ENCODE measurements at places on chromosomes 4 and X. TPM values are rescaled to one million over a fixed set of nuclear protein-coding genes. Genes with fewer than 3 reads are reported as not detected.

DNA sequence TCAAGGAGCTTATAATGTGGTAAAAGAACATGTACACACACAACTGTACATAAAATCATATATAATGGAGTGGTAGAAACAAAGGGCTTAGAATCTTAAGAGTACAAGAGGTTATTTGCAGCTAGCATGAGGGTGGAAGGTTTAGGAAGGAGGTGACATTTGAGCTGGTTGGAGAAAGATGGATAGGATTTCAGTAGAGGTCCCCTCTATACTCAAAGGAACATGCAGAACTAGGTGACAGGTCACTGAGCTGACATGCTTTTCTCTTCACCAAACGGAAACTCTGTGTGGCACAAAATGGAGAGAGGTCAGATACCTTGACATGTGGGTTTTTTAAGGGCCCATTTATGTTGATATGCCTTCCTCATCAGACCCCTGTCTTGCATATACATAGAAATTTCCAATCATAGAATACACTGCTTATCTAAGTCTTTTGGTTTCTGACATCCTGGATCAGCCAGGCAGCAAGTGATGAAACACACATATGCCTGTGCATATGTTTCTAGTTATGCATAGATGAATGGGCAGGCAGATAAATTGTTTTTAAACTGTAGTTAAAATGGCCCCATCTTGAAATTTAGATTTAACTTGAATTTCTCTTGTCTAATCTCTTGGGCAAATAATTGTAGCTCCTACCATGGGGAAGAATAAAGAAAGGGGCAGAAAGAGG lies 29.3 kb downstream of the CLCN5 start:
- H3K4me1 ChIP-seq: no peaks in the 10 kb centered on the region
- no peaks in the 10 kb centered on the region for H3K27me3 ChIP-seq
- no peak for DNase-seq

- no peak overlapping the region for H3K27ac ChIP-seq
- no peaks in the 10 kb centered on the region for H3K27me3 ChIP-seq
- H3K4me1 ChIP-seq: peaks cover 27% of the 10 kb centered on the region
- no peak overlapping the region for H3K4me3 ChIP-seq
- no peak for DNase-seq
These were observed 112.3 kb downstream of the KLHL8 start for GRCh38 chr4:87108142-87108546.

- DNase-seq: no peak
- no peaks in the 10 kb centered on the region for H3K27me3 ChIP-seq
- H3K4me1 ChIP-seq: peaks cover 8% of the 10 kb centered on the region
- no peak overlapping the region for H3K27ac ChIP-seq
These were observed 34.6 kb downstream of the EFHC2 start for GRCh38 chrX:44308869-44309268.

DNA sequence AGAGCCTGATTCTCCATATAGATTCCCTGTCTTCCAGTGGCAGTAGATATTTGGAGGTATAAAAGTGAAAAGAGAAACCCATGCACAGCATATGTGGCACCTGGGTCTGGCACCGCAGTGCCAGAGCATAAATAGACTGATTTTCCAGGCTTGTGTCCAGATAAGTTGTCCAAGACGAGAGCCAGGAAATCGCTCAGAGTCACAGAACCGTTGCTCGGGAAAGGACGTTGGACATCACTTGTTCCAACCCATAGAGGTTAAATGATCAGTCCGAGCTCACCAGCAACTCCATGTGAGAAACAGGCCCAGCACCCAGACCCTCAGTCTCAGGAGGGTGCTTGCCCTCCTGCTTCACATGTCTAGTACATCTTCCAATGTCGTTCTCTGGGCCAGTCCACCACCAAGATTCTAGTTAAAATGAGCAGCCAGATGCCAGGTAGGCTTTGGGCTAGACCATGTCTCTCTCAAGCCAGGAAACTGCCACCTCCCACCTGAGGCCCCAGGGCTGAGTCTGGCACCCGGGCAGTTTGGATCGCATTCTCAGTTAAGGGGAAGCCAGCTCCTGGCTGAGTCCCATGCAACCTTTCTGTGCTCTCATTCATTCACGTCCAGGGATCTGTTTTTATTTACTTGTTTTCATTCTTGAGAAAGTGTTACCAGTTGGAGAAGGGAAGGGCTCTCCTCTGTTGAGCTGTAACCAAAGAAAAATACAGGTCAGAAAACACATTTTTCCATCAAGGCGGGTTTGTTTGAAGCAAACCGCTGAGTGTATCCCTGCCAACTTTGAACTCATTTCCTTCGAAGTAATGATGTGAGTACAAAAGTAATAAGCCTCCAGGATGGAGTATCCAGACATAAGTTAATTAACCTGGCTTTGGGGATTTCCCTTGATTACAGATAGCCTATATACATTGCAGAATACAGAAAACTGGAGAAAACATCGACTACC lies 91.7 kb downstream of the PHOX2B start:
- DNase-seq: no peak
- H3K27me3 ChIP-seq: peaks cover 11% of the 10 kb centered on the region
- H3K4me3 ChIP-seq: no peak overlapping the region
- no peak overlapping the region for H3K27ac ChIP-seq
- no peaks in the 10 kb centered on the region for H3K4me1 ChIP-seq

GPRASP1 gene
- 3.9 TPM for total RNA-seq

GRCh38 chr4:75733369-75733768 lies 9.0 kb downstream of the USO1 start:
- peaks cover 34% of the 10 kb centered on the region for H3K4me1 ChIP-seq
- H3K27ac ChIP-seq: no peak overlapping the region
- peaks cover 25% of the 10 kb centered on the region for H3K36me3 ChIP-seq
- no peak for DNase-seq
- H3K27me3 ChIP-seq: no peaks in the 10 kb centered on the region
- H3K4me3 ChIP-seq: no peak overlapping the region

DNA sequence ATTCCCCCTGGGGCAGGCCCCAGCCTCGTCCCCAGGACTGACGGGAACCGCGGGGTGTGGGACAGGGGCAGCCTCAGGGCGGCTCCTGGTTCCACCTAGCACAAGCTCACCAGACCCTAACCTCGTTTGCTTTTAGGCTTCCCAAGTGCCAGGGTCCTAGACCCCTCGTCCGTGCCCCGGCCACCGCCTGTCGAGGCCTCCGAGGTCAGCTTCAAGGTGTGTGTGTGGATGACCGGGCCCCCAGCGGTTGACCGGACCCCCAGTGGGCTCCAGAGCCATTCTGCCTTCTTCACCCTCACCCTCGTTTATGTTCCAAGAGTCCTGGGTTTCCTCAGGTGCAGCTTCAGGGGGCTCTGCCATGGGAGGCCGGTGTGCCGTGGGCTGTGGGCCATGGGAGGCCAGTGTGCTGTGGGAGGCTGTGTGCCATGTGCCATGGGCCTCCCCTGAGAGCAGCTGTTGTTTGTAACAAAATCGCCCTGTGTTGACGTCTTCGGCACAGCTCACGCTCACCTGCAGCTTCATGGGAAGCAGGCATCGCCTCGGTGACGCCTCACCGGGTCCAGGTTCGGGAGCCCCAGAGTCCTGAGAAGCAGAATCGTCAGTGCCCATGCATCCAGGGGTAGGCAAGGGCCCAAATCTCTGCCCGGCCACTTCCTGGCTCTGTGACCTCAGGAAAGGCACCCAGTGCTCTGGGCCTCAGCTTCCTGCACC lies 43.0 kb upstream of the HMX1 start:
- H3K36me3 ChIP-seq: no peaks in the 10 kb centered on the region
- H3K4me1 ChIP-seq: no peaks in the 10 kb centered on the region

DNA sequence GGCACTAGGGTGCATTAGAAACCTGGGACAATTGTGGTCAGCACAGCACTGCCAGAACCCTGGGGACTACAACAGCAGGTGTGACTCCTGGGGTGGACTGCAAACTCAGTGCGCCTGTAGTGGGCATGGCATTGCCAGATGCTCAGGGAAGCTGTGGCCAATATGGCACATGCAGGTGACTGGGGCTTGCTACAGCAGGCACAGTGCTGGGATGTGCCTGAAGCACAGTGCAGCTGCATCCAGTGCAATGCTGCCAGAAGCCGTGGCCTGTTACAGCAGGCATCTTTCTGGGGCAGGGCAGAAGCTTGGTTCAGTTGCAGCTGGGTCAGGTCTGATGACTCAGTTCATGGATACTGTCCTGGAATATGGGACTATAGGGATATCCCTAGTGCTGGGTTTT lies 445.8 kb downstream of the CCSER1 start:
- no peaks in the 10 kb centered on the region for H3K27me3 ChIP-seq
- H3K4me3 ChIP-seq: no peak overlapping the region
- no peak for DNase-seq

RHOXF2 gene
- not detected for total RNA-seq

DNA sequence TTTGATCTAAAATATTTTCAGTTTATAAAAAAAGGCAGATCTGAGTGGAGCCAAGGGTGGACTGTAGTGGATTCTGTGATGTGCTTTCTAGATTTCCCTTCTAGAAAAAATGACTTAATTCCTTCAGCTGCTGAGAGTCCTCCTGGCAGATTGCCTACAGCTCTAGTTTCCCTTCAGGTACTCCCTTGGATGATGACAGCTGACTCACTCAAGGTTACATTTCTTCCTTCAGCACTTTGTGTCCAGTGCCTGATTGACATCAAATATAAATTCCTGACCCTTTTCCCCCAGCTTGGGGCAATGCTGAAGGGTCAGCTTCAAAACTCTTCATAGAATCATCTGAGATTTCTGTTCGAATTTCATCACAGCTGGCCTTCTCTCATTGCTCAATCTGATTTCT lies 161.7 kb downstream of the EMCN start:
- H3K27ac ChIP-seq: no peak overlapping the region
- no peaks in the 10 kb centered on the region for H3K36me3 ChIP-seq
- no peaks in the 10 kb centered on the region for H3K4me1 ChIP-seq
- H3K27me3 ChIP-seq: peaks cover 3% of the 10 kb centered on the region
- DNase-seq: no peak

All from activated CD8-positive, alpha-beta T cell treated with anti-CD3 and anti-CD28 coated beads for 36 hours (primary cell).